ENCODE measurements at places on chromosomes 7 and 10. TPM values are rescaled to one million over a fixed set of nuclear protein-coding genes. Genes with fewer than 3 reads are reported as not detected.

The ACTR3C gene
- 9.4 TPM for polyA plus RNA-seq

The TMEM184A gene
- polyA plus RNA-seq, result 3.5 TPM

The SEPHS1 gene
- 122 TPM for polyA plus RNA-seq

The TET1 gene
- polyA plus RNA-seq, result 11.0 TPM

The PPP1R17 gene
- polyA plus RNA-seq, result not detected

The ITIH5 gene
- polyA plus RNA-seq, result 20.5 TPM

The NPSR1 gene
- polyA plus RNA-seq, result not detected

The ANKRD22 gene
- polyA plus RNA-seq, result 0.44 TPM

- DNase-seq, result no peak
Observed at GRCh38 chr10:120873741-120874140, 22.6 kb downstream of the WDR11 start.

DNA sequence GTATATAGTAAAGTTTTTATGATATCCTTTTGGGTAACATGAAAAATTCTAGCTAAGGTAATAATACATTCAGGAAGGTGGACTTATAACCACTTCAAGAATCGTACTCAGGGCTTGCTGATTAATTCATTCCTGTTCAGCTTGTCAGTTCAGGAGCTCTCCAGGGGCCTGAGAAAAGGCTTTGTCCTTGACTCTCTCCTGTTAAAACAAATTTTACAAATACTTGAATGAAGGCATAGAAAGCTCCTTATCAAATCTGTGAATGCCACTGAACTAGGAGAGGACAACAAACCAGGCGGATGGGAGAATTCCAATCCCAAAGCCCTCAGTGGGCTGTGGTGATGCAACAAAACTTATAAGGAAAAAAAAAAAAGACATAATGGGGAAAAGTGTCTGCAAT lies 354.5 kb upstream of the ZMIZ1 start:
- no peak for DNase-seq

- no peak for DNase-seq
Observed at GRCh38 chr7:139725077-139725476, 52.7 kb downstream of the HIPK2 start.

DNA sequence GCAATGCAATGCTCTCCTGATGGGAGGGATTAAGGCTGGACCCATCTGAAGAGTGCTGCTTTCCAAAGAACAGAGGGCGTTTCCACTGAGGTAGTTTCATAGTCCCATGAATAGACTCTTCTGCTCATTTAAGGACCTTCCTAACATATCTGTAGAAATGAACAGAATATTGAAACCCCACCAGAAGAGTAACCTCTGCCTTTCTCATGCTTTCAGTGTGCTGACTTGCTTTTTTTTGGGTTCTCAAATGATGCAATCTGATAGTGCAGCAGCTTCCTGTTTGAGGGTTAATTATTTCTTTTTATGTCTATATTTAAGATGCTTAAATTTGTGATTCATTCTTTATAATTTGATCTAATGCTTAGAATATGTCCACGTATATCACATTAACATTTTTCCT lies 82.2 kb downstream of the GATA3 start:
- no peak for DNase-seq

GRCh38 chr7:24637706-24638105 lies 64.5 kb downstream of the PALS2 start:
- DNase-seq, result no peak

- DNase-seq, result no peak
Observed at GRCh38 chr7:95028683-95029082, 121.3 kb downstream of the PPP1R9A start.

GRCh38 chr7:54664235-54665228 lies 94.5 kb downstream of the SEC61G start:
- peak; percentile 59 for DNase-seq

DNA sequence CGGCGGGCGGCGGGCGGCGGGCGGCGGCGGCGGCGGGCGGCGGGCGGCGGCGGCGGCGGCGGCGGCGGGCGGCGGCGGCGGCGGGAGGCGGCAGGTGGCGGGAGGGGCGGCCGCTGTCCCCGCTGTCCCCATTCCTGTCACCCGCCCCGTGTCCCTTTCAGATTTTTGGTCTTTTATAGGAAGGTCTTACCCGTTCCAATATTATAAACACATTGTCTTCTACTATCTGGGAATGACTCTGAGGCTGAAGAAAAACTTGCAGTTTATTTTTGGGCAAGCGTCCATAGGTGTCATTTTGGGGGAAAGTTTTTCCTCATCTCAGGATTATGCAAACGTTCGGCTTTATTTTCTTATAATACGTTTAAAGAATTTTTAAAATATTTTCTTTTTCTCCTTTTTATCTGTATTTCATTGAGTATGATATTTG lies 578 bp downstream of the ZNF713 start:
- DNase-seq, result no peak

- no peak for DNase-seq
Observed at GRCh38 chr7:30905078-30906012, 6.3 kb upstream of the AQP1 start.

GRCh38 chr10:120460776-120461175 lies 3.7 kb downstream of the PLPP4 start:
- no peak for DNase-seq

GRCh38 chr10:118002581-118002980 lies 44.2 kb downstream of the RAB11FIP2 start:
- DNase-seq, result no peak

GRCh38 chr7:131021460-131021859 lies 287.5 kb upstream of the KLF14 start:
- no peak for DNase-seq

- no peak for DNase-seq
Observed at GRCh38 chr7:30188811-30189210, 54.0 kb downstream of the MTURN start.

DNA sequence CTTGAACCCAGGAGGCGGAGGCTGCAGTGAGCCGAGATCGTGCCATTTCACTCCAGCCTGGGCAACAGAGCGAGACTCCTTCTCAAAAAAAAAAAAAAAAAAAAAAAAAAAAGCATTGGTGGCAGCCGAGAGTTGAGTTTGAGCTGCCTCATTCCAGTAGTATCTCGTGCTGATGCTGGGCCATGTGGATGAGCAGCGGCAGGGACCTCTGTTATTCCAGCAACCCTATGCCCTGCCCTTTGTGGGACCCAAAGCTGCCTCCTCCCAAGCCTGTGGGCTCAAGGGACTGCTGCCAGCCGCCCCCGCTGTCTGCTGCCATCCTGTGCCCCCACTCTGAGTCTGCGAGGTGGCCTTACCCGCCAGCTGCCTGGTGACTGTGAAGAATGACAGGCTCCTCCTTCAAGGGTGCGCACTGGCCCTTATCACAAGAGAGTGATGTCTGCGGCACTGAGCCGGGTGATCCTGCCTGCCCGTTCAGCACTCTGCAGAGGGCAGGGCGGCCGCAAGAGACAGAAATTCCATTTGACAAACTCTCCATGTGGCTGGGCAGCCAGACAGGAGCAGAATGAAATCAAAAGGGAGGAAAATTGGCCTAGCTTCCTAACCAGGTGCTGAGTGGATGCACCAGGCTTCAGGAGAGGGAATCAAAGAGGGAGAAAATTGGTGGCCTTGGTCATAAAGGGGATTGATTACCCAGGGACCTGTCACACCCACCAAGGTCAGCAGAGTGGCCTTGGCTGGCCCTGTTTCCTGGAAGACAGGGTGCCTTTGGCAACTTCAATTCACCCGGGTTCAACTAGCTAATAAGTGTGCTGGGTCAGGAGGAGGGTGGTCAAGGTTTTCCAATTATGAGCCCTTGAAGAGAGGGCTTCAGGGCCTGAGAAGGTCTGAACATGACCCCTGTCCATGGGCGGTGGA lies 65.3 kb upstream of the ZMIZ1 start:
- peak; percentile 30 for DNase-seq

DNA sequence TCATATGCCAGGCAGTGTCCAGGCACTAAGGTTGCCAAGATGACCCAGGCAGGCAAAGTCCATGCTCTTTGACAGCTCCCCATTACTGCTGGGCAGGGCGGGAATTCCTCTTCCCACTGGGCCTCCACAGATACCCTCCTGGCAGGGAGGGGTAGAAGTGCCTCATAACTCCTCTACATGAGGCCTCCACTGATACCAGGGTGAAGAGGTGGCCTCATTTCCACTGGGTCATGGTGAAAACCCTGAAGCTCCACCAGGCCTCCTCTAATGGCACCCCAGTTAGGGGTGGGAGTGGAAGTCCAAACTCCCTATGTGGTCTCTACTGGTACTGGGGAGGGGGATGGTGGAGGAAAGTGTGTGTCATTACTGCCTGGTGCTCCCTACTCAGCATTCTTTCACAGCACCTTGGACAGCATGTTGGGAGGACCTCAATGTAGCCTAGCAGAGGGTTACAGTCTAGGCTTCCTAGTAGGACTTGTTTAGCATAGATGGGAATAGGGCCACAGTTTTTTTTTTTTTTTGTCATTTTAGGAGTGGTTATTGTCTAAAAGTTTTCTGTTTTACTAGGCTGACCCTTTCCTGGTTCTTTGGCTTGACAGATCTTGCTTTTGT lies 34.6 kb upstream of the GLCCI1 start:
- DNase-seq, result no peak

DNA sequence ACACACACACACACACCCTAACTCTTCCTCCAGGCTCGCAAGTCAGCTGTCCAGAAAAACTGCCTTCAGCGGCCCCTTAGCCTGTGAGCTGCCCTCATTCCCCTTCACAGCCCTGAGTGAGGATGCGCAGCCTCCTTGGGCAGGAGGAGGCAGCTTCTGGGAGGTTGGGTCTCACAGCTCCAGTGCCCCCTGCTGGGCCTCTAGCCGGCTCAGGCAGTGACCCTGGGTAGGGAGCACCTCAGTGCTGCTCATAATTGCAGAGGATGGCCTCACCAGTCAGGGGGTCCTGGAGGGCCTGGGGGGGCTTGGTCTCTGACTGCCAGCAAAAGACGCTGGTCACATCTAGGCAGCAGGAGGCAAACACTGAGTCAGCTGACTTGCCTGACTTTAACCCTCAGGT lies 43.7 kb downstream of the ZNF273 start:
- DNase-seq, result no peak

DNA sequence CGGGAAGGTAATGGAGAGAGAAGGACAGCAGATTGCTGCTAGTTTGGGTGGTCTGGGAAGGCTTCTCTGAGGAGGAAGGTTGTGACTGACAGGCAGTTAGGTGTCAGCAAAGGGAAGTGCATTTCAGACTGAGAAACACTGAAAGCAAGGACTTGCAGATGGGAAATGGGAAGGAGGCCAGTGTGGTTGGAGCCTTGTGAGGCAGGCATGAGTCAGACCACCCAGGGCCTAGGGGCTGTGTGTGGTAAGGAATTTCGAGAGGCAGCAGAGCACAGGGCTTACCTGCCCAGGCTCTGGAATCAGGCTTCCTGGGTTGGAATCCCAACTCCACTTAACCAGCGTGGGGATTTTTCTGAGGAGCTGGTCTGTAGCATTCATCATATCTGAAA lies 53.5 kb downstream of the NRF1 start:
- no peak for DNase-seq

- DNase-seq, result no peak
Observed at GRCh38 chr10:28442403-28442802, 90.5 kb upstream of the WAC start.

- DNase-seq, result no peak
Observed at GRCh38 chr7:126210707-126211106, 1042.0 kb downstream of the GRM8 start.

DNA sequence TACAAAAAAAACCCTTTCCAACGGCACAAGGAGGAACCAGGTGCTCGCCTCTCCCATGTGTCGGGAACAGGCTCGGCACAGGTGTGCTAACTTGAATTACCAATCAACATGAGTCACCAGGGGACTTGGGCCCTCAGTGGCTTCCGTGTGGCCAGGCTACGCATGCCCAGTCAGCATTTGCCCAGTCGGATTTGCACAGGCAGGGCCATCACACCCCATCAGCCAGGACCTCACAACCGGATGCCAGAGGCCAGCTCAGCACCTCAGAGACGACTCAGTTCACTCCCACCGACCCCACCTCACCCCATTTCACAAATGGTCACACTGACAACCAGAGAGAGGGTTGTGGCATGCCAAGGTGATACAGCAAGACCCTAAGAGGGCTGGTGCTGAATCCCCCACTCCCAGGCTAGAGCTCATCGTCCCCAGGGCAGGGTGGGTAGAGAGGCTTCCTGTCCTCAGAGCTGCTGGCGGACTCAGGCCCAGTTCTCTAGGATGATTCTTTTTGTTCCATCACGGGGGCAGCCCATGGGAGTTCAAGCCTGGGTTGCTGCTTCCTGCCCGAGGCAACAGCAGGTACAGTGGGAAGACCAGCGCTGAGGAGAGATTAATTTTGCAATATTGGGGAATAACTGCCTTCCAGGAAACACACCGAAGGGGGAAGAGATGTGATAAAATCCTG lies 13.6 kb downstream of the ANXA11 start:
- no peak for DNase-seq

DNA sequence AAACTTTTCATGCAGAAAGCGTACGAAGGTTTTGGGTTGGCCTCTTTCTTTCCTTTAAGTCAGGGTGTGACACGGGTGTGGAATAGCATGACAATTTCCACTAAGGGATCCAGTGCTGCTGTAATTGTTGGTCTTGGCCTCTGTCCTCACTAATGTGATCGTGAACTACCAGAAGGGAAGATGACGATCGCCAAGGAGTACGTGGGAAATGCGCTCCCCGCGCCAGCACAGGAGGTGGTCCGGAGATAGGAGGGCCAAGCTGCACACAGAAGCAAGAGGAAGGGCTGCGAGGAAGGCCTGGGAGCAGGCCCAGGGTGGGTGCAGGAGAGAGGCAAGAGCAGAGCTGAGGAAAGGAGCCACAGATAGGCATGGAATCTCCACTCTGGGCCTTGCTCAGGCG lies 79.7 kb upstream of the PODXL start:
- DNase-seq, result no peak

DNA sequence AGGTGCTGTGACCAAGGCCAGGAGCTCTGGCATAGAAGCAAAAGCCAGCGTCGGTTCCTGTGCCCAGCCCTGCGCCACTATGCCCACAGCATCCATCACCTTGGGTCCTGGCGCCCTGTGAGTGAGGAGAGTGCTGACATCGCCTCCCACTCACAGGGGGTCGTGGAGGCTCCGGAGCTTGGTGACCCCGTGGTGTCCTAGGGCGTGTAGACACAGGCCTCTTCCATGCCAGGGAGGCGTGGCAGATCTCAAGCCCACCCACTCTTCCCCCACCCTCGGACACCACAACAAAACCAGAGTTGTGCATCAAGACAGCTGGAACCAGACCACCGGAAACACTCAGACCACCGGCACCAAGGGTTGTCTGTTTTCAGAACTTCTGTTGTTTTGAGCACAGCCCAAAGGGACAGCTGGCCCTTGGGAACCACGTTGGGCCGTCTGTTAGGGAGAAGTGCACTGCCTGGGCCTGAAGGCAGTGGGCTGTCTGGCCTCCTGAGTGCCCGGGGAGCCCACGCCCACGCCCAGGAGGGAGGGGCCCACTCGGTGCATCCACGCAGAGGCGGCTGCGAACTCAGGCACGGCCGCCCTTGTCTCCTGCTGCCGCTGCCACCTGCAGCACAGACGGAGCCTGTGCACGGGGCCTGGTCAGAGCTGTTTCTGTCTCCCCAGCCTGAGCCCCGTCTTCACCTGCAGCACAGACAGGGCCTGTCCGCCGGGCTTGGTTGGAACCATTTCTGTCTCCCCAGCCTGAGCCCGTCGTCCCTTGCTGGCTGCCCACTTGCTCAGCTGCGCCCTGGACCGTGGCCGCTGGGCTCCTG lies 106.3 kb downstream of the INPP5A start:
- DNase-seq, result no peak

GRCh38 chr10:24415455-24416125 lies 206.7 kb downstream of the KIAA1217 start:
- DNase-seq, result peak; percentile 30
